ENCODE measurements at places on chromosomes 1 and 21. TPM values are rescaled to one million over a fixed set of nuclear protein-coding genes. Genes with fewer than 3 reads are reported as not detected.

Gene CRNN
- not detected for total RNA-seq

Gene PROX1
- total RNA-seq: 0.38 TPM

Gene MUTYH
- total RNA-seq: 10.7 TPM

Gene FAM76A
- 14.9 TPM for total RNA-seq

Gene LEFTY1
- total RNA-seq: not detected

Gene TP73
- not detected for total RNA-seq

Gene LYPD8
- not detected for total RNA-seq

Gene RGS7
- 2.7 TPM for total RNA-seq

Gene IL22RA1
- not detected for total RNA-seq

Gene PAX7
- total RNA-seq: not detected

Gene TMPRSS15
- not detected for total RNA-seq

Gene IVNS1ABP
- total RNA-seq: 74.4 TPM

Gene OPRD1
- not detected for total RNA-seq

Gene INKA2
- 30.7 TPM for total RNA-seq

Gene TTC24
- total RNA-seq: not detected

Gene RNF186
- total RNA-seq: not detected

Gene ERG
- 0.56 TPM for total RNA-seq

Gene ANKRD45
- 0.28 TPM for total RNA-seq

Gene FCMR
- not detected for total RNA-seq

Gene ZNF692
- total RNA-seq: 24.9 TPM

Gene GPR25
- total RNA-seq: not detected

Gene CLEC20A
- not detected for total RNA-seq

Gene SELENBP1
- total RNA-seq: 19.7 TPM

Gene CTSS
- 12.4 TPM for total RNA-seq

Gene TTC22
- total RNA-seq: not detected

Gene PTGER3
- total RNA-seq: 0.77 TPM

Gene ARHGEF10L
- total RNA-seq: 20.1 TPM

Gene CCDC27
- not detected for total RNA-seq

Gene PTPN7
- total RNA-seq: not detected

Gene TSPEAR
- not detected for total RNA-seq

Gene DIPK1A
- 27.9 TPM for total RNA-seq

Gene CYYR1
- total RNA-seq: under 0.01 TPM

Gene C1orf115
- 0.58 TPM for total RNA-seq

Gene ARTN
- not detected for total RNA-seq

All from regular cardiac myocyte (primary cell).